ENCODE measurements at places on chromosomes 2 and 18.

GRCh38 chr2:118309257-118309945, 221.1 kb downstream of the INSIG2 start:
- DNase-seq: peak; percentile 30

- DNase-seq: no peak
Observed at GRCh38 chr2:34162231-34162630, 563.1 kb upstream of the FAM98A start.

DNA sequence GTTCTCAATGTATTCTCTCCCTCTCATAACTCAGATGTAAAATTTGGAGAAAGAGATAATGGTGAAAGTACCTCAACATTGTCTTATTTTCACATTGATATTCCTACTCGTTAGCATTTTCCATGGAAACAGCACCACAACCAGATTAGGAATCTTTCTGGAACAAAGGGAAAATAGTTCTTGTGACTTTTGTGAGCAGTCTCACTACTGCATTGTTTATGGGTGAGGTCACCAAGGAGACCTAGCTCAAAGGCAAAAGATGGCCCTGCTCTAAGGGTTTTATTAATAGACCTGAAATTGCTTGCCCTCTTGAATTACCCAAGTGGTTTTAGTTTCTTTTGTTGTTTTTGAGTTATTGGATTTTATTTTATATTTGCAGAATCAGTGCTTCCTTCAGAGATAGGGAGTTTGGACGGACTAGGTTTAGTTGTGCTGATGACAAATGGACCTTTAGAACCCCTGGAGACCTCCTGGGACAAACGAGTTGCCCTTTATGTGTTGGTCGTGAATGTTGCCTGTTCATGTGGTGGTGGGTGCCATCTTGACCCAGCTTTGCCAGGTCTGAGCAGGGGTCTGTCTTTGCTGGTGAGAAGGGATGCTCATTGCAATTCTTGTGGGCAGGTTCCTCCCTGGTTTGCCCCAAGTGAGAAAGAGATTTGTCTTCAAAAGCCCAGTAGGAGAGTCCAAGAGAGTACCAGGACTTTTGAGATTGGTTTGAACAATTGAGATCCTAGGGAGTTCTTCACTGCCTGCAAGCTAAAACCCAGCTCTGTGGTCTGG, 58.1 kb downstream of the INPP4A start:
- DNase-seq: no peak

DNA sequence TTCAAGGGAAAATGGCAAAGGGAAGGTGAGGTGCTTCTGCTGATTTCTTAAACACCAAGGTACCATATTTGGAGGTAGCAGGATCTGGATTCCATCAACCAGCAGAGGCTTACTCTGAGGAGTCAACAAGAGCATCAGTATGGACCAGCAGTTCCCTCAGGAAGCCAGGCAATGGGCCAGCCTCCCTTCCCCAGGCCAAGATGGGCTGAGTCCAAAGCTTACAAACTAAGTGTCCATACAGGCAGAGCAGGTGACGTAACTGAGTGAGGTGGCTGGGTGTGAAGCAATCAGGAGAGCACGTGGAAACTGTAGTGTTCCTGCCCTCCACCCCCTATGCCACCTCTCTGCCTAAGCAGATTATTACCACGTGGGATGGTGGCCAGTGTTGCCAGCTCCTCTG, 134.2 kb upstream of the HNRNPA3 start:
- DNase-seq: no peak

DNA sequence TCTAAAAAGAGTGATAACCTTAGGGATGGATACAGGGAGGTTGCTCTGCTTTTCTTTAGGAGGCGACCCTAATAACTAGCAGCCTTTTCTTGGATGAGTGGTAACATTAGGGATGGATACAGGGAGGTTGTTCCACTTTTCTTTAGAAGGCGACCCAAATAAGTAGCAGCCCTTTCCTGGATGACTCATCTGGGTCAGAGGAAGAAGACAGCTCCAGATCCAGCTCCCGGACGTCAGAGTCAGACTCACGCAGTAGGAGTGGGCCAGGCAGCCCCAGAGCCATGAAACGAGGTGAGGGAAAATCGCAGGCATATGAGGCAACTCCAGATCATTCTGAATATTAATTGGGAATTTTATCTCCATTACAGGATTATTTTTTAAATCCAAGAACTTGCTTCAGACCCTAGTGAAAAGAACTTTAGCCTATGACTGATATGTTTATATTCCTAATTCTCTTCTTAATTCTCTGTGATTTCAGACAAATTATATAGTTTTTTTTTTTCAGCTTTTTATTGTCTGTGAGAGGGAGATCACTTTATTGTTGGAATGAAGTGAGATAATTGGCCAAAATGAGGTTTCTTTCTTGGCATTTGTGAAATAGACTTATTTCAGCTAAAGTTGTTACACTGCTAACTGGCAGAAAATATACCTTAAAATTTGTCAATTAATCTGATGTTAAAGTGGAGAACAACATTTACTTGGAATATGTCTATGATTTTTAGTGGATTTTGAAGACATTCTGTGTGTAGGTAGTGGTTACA, 31.2 kb upstream of the C1GALT1C1L start:
- no peak for DNase-seq

DNA sequence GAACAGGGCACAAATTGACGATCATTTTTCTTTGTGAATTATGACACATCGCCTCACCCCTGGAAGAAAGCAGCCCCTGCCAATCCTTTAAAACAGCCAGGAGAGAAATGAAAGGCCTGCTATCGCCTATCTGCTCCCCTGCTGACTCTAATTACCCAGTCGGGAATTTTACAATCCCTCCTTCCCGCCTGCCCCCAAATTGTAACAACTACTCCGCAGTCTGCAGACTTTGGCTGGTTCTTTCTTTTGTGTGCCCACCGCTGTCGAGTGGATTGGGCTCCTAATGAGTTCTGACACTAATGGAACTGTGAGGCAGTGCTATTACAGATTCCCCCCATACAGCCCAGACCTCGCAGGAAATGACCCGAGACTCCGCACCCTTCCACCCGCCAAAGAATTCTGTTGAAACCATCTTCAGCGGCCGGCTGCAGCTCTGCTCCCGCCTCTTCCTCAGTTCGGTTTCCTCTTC, 281.2 kb upstream of the PARD3B start:
- DNase-seq: no peak

- DNase-seq: peak; percentile 86
Observed at GRCh38 chr2:221205103-221205673, 366.9 kb downstream of the EPHA4 start.

DNA sequence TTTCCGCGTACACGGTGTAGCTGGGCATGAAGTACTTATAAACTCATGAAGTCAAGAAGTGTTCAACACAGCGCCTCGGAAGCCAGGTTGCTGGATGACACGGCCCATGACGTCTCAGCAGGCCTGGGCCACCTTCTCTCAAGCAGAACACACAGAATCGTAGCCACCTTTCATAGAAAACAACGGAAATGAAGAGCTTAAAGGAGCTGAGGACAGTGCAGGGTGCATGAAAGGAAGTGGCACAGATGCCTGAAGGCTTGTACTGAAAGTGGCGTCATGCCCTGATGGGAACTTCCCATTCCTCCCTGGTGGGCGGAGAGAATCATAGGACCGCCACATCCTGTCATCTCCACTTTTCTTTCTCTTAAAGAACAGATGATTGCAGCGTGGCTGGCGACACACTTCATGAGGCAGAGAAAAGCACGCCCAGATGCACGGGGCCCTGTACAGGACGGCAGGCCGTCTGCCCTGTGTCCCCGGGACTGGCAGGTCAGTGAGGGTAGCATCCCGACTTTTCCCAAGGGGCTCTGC, 31.1 kb downstream of the HDAC4 start:
- DNase-seq: no peak

DNA sequence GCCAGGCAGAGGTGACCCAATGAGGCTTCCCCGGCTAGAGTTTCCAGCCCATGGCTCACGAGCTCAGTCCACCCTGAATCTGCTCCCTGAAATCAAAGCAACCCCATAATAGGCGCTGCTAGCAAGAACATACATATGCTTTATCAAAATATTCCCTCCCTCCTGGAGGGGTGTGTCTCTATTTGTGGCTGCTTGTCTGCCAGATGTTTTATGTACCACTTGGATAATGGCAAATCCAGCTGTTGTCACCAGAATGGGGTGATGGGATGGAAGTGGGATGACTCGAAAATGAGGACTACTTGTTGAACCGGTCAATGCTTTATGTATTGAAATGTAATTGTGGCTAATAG, 152.0 kb downstream of the GALNT14 start:
- DNase-seq: no peak

GRCh38 chr2:95329401-95329800, 32.3 kb downstream of the KCNIP3 start:
- no peak for DNase-seq

DNA sequence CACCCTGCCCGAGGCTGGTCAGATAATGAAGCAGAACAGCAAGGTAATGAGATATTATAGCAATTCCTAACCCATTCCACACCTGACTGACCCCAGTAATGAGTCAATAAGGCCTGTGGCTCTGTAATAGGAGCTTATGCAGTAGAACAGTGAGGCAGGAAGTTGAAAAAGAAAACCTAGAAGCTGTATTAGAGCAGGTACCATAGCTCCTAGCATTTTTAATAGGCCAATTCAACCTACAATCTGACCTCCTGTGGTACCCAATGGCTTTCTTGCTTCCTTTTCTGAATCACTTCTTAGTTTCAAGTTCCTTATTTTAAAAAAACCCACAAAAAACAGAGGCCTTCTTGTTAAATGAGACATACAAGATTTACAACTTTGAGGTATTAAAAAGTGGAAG, 43.6 kb upstream of the MAP2 start:
- peak; percentile 32 for DNase-seq
